ENCODE measurements at places on chromosomes 7 and 10.

- no peak for DNase-seq
Measured at GRCh38 chr7:14734839-14735321, 167.7 kb downstream of the DGKB start.

DNA sequence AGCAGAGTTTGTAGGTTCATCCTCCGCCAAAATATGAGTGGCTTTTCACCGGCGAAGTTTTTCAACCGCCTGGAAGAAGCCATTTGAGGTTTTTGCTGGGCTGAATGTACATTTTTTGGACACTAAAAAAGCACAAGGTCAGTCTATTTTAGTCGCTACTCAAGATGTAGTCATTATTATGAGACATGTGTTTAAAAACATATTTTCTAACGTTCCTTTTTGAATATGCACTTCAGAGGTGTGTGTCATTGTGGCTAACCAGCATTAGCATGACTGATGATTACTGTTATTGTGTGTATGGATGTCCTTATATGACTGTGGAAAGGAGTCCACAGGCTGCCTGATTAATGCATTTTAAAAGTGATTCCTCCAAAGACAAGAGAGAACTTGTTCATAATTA is 605.4 kb downstream of the INHBA start:
- no peak for DNase-seq

DNA sequence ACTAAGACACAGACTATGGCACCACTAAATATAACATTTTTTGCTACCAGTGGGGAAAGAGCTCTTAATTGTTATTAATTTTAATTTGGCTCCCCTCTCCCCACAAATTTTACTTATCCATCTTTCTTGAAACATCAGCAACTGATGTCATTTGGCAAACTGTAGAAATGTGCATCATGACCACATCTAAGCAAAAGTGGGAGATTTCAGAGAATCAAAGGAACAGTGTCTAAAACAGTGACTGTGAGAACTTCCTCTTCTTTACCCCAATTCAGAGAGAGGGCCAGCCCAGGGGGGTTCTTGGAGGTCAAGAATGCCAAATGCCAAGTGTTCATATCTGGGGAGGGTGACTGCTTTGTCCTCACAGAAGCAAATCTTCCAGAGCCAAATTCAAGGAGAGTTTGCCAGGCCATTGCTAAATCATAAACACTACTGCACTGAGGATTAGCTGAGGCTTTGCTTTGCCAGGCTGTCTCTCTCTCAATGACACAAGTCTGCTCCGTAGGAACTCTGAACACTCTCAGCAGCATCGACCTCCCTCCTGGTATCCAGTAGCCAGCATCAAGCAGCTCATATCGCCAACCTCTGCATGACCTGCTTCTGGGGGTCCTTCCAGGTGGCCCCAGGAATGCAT is 65.6 kb downstream of the ITIH5 start:
- DNase-seq: no peak

DNA sequence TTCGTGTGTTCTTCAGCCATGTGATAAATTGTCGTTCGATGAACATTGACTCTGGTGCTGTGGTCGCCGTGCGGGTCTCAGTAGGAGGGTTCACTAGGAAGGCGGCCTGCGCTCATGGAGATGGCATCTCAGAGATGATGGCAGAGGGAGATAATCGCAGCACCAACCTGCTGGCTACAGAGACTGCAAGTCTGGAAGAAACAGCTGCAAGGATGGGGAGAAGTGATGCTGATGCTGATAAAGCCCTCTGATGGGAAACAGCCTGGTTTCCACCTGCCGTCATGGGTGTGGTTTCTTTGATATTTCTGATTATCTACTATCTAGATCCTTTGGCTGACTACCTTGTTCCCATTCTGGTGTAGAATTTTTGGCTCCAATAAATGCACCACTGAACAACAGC is 130.5 kb upstream of the ANKRD30A start:
- no peak for DNase-seq

DNA sequence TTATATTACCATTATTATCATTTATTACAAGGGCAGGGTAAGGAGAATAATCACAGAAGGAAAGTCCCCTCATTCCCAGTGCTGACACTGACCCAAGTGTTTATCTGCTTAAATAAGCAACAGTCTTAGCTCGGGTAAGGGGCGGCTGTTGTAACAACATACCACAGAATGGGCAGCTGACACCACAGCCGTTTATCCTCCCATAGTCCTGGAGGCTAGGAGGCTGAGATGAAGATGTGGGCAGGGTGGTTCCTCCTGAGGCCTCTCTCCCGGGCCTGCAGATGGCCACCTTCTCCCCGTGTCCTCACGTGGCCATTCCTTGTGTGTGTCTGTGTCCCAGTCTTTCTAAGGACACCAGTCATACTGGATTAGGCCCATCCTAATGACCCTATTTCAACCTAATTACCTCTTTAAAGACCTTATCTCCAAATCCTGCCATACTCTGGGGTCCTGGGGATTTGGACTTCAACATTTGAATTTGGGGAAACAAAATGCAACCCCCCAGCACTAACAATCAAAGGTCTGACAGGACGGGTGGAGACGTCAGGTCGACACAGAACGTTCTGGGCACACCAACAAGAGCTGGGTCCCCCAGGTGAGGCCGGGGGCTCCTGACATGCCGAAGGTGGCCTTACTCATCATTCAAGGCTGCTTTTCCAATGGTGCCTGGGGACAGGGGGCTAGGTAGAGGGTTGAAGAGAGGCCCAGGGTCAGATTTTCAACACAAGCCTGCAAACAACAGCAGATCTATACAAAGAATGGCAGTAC is 93.5 kb downstream of the TNS3 start:
- DNase-seq: no peak

- no peak for DNase-seq
Measured at GRCh38 chr7:157472311-157473050, 135.7 kb downstream of the DNAJB6 start.

DNA sequence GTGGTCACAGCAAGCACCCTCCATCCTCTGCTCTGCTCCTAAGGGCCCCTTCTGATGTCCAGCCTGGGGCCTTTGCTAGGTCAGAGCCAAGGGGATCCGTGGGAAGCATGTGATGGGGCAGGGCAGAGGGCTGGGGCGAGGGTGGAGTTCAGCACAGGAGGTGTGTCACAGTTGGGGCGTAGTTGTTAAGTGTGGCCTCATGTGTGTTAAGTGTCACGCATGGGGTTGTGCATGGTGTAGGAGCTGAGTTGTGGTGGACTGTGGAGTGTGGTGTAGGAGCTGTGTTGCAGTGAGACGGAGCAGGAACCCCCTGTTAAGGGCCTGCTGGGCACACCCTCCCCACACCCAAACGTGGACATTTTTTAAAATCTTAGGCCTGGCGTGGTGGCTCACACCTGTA is 248.0 kb downstream of the USP6NL start:
- no peak for DNase-seq

DNA sequence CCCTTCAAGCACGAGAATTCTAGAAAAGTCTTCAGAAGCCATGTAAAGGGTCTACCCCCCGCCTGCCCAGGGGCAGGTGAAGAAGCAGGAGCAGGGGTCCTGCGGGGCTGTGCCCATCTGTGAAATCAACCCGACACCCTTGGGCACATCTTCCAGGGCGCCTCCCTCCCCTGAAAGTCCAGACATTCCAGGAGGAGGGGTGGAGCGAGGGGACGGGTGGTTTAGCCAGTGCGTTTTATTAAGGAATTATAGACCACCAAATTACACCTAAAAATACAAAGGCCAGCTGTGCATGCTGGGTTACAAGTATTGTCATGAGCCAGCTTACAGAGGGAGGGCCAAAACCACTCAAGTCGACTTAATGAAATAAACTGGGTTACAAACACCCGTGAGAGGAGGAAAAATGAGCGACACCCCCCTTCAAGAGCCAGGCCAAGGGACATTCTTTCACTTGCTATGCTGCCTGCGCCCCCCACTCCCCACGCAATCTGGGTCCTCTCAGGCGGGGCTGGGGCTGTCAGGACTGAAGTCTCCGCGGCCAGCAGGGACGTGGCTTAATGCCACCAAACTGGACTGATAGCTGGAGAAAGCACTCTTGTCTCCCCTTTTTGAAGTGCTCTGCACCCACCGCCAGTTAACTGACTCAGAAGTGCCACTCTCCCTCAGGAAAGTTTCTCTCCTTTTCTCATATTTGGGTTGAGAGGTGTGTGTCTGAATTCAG is 360.3 kb downstream of the FRMD4A start:
- DNase-seq: no peak

DNA sequence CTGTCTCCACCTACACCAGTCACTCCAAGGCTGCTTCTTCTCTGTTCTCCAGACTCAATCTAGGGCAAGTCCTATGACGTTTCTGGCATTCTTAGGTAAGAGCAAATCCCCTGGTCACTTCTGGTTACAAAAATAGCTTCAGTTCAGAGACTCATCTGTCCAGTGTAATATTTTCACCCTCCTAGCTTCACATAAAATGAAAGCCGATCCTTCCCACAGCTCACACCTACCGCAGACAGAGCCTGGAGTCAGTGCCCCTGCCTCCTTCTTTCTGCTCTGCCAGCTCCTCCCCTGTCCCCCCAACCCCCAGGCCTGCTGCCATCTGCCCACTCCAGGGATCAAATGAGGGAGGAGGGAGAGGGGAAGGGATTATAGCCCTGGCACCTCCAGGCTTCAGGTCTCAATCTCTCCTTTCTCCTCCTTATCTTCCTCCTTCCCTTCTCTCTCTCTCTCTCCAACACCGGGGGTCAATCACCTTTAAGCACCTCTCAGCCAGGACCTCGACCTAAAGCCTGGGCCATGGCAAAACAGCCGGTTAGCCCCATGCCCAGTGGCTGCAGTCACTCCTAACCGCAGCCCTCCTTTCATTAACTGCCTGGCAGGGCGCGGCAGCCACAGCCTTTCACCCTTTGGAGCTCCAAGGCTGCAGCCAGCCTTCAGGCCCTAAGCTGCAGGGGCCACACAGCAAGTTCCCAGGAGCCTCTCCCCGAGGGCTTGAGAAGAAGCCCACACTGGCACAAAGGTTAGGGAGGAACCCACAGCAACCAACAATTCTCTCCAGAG is 292.6 kb upstream of the MGMT start:
- DNase-seq: no peak

GRCh38 chr10:99368646-99369045 is 39.5 kb downstream of the CNNM1 start:
- DNase-seq: no peak

DNA sequence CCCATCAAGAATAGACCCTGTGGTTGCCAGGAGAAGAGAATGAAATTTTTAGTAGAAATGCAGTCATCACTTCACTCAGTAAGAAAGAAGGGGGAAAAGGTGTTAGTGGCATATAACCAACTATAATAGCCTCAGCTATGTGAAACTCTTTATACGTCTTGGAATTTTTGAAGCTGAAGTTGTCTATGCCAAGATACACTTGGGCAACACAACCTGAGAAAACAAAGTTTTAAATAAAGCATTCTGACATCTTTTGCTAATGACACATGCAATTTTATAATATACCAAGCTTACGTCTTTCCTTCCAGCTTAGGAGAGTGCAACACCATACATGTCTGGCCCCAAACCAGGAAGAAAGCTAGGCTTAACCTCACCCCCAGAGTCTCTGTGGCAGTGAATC is 40.8 kb upstream of the ZNF438 start:
- DNase-seq: no peak

DNA sequence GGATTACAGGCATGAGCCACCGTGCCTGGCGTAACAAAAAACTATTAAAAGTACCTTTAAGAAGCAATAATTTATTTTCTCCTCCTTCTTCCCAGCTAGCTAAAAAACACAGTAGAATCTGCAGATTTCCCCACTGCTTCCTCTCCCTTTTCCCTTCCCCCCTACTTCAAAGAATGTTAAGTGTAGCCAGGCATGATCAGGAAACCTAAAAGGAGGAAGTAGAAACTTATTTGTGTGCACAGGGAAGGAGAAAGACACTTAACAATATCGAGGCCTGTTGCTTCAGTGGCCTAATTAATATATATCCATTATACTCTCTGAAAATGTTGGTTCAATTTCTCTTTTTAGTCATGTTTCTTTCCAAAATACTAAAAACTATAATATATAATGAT is 127.7 kb downstream of the NRBF2 start:
- DNase-seq: no peak

- DNase-seq: no peak
Measured at GRCh38 chr7:474605-475424, 44.8 kb downstream of the PDGFA start.

- DNase-seq: no peak
Measured at GRCh38 chr10:65415318-65415717, 1510.5 kb upstream of the LRRTM3 start.

DNA sequence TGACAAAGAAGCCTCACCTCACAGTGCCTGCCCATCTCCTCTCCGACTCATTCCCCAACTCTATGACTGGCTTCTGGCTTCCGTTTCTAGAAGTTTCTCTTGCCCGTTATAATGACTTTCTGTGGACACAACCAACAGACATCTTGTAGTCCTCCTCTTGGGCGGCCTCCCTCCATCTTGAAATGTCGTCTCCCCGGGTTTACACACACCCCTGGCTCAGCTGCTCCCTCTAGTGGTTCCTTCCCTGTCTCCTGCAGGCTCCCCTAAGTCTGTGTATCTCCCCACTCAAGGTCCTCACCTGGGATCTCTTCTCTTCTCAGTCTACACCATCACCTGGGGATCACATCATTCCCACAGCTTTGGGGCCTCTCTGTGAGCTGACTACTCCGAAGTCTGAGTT is 123.4 kb upstream of the NEBL start:
- no peak for DNase-seq

GRCh38 chr7:150489782-150490181 is 24.9 kb upstream of the GIMAP7 start:
- no peak for DNase-seq

DNA sequence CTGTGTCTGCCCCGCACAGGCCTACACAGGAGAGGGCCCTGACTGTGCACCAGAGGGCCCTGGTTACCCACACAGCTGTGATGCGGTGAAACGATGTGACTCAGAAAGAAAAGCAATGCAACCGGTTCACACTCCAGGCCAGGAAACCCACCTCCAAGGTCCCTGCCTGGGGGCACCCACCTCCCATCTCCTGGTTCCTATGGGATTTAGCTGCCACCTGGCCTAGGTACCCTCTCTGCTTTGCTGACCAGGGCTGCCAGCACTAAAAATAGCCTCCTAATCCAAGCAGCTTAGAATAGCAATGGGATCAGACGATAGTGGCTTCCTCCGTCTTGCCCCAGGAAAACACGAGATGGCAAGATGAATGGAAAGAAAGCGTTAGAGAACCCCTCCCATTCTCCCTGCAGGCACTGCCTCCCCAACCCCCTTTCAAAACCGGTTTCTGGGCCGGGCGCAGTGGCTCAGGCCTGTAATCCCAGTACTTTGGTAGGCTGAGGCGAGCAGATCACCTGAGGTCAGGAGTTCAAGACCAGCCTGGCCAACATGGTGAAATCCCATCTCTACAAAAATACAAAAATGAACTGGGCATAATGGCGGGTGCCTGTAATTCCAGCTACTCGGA is 12.4 kb downstream of the RBP3 start:
- no peak for DNase-seq

Measured in activated CD4-positive, alpha-beta T cell treated with anti-CD3 and anti-CD28 coated beads, Interleukin-2, amount 50 U/mL, for 4 hours (primary cell).